ENCODE measurements at places on chromosomes 4 and X.

DNA sequence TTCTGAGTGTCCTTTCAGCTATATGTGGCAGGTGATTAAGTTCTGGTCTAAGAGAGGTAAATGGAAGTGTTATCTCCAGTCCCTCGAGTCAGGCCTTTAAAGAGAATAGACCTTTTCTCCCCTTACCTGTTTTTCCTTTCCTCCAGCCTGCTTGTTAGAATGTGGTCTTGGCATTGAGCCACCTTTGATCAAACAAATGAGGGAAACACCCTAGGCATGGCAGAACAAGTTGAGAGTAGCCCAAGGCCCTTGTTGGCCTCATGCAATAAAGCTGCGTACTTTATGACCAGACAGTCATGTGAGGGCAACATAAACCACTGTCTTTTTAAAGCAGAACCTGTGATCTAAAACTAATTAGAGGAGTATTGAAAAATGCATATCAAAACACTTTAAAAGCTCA lies 13.2 kb upstream of the IL13RA2 start:
- DNase-seq = peak; percentile 82

DNA sequence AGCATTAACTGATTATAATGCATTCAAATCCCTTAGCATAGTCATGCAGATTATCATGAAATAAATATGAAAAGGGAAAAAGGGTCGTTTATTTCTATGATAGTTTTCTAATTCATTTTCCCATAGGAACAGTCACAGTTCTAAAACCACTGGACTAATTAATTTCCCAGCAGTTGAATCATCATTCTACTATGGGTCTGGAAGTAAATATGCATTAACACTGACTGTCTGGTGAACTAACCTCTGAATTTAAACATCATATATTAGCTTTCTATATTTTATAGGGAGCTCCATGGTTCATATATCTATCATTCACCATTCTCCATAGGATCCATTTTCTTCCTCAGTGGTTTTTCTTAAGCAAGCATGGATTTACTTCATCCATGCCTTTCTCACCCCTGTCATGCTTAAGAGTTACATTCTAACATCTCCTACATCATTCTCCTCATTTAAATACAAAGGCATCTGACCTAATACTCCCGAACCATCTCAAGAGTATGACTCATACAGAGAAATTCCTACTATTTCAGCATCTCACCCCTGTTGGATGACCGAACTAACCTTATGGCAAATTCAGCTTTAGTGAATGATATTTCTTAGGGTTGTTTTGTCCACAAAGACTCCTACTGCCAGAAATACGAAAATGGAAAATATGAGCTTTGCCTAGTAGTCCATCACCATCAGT lies 198.7 kb upstream of the ADAMTS3 start:
- DNase-seq = no peak

- no peak for DNase-seq
Observed at GRCh38 chr4:165627128-165627527, 245.9 kb upstream of the TLL1 start.

GRCh38 chrX:24153796-24154189 lies 4.3 kb downstream of the ZFX start:
- DNase-seq = no peak

DNA sequence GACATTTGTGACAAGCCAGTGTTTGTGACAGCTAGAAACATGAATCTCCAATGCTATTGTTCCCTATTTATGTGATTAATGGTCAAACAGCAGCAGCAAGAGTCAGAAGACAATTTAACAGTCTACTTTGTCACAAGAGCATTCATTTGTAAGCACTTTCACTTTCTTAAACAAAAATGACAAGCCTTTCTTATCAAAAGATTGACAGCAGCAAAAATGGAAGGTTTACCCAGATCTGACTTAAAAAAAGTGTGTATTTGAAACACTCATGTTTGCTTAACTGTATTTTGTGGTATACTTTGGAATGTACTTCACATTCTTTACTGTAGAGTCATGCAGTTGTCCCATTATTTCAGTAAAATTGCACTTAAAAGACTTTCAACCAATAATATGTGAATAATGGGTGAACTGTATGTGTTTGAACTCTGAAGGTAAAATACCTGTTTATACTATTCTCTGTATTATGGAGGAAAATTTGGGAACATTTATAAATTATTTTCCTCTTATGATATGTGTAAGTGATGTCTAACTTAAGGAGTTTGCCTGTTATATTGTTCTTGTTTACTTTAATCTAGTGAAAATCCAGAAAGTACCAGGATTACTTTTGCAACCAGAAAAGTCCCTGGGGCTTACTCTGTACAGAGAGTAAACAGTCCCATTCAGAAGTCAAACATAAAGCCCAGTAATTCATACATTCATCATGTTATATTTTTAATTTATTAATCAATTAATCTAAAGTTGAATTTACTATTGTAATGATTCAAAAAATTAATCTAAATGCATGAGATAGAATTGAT lies 314.9 kb upstream of the TRAM1L1 start:
- DNase-seq = no peak

DNA sequence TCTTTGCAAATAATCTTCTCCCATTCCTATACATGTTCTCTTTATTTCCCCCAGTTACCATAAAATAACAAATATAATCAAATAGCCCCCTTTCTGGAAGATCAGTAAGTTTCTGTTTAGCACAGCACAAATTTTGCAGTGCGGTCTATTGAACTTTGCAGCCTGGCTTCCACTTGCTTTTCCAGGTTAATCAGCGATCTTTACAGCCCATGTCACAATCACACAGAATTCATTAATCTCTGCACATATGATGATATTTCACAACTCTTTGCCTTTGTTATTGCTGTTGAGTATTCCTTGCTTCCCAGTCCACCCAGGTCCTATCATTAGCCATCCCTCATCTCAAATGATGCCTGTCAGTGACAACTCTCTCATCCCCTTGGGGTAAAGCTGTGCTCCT lies 2358.0 kb downstream of the PCDH7 start:
- no peak for DNase-seq

DNA sequence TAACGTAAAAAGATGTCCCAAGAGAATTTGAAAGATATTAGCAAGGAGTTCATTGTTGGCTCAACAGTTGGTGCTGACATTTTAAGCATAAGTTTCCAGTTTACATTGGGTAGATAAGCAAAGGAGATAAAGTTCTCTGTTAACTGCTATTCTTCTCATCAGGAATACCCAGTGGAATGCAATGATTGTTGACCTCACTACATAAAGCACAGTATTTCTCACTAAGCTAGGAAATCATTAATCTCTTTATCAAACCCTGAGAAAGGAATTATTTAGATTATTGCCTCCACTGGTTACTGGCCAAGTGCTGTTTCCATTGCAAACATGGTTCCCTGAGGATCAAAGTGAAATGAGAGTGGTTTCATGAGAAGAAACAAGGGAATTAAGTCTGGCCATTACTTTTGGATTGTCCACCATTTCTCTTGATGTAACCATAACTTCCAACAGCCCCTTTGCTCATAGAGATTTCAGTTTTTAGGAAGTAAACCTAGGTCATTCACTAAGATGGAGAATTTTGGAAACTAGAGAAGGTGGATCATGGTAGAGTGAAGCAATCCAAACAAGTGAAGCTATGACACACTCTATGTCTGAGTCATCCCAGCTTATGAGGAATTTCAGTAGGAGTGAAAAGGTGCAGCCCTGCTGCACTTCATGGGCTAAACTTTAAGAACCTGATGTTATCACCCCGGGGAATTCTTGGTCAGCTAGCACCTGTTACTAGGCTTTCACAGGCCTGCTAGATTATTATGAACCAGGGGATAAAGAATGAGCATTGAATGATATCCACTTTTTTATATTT lies 163.4 kb downstream of the AREG start:
- no peak for DNase-seq

DNA sequence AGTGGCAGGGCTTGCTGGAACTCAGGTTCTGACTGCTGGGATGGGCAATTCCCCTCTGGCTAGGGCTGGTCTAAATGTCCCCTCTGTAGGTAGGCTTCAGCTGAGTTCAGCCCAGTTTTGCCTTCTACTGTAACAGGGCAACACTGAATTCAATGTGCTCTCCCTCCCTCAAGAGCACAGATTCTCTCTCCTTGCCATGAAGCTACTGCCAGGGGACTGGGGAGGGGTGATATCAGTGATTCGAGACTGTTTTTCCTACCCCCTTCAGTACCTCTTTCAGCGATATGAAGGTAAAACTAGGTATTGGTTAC lies 23.4 kb upstream of the STPG2 start:
- DNase-seq = no peak

- peak; percentile 14 for DNase-seq
Observed at GRCh38 chrX:16125520-16126149, 2.3 kb downstream of the GRPR start.

- no peak for DNase-seq
Observed at GRCh38 chr4:123777373-123777772, 380.8 kb downstream of the SPRY1 start.

- DNase-seq = no peak
Observed at GRCh38 chrX:42460706-42461105, 317.3 kb downstream of the PPP1R2C start.

Measured in NCI-H345 (cell line).